Small intestine (tissue), 16 donors: ENCODE measurements at places on chromosomes 3 and 15. TPM values are rescaled to one million over a fixed set of nuclear protein-coding genes. Genes with fewer than 3 reads are reported as not detected.

The CDC25A gene
- 5.7 TPM for polyA plus RNA-seq

The OR5K2 gene
- not detected for polyA plus RNA-seq

The CYFIP1 gene
- 93.9 TPM for polyA plus RNA-seq

The SLC28A1 gene
- polyA plus RNA-seq, result 34.6 TPM
